ENCODE measurements at places on chromosomes 16 and 17. TPM values are rescaled to one million over a fixed set of nuclear protein-coding genes. Genes with fewer than 3 reads are reported as not detected.

GRCh38 chr17:72008236-72008876, 112.5 kb upstream of the SOX9 start:
- H3K27me3 ChIP-seq = no peaks in the 10 kb centered on the region
- H3K36me3 ChIP-seq = no peaks in the 10 kb centered on the region
- no peak overlapping the region for H3K27ac ChIP-seq
- no peak overlapping the region for H3K4me3 ChIP-seq
- H3K4me1 ChIP-seq = no peaks in the 10 kb centered on the region
- no peak for DNase-seq

DNA sequence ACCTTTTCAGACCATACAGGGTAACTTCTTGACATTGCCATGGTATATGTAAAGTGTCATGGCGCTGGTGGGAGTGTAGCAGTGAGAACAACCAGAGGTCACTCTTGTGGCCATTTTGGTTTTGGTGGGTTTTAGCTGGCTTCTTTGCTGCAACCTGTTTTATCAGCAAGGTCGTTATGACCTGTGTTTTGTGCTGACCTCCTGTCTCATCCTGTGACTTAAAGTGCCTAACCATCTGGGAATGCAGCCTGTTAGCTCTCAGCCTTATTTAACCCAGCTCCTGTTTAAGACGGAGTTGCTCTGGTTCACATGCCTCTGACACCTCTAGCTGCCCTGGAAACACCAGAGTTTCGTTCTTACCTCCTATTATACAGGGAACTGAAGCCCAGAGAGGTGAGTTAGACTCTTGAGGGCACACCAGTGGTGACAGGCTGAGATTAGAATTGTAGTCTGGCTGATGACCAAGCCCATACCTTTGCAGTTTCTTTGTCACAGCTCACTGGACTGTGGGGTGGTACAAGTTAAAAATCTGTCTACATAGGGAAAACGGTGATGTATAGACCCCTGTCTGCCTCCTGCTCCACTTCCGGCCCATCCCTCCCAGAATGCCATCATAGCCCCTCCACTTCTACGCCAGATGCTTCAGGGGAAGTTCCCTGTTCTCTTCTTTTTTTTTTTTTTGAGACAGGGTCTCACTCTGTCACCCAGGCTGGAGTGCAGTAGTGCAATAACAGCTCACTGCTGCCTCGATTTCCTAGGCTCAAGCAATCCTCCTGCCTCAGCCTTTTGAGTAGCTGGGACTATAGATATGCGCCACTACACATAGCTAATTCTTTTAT, 21.0 kb downstream of the KSR1 start:
- no peak overlapping the region for H3K4me3 ChIP-seq
- no peak overlapping the region for H3K27ac ChIP-seq
- peaks cover 19% of the 10 kb centered on the region for H3K4me1 ChIP-seq
- H3K27me3 ChIP-seq = no peaks in the 10 kb centered on the region
- DNase-seq = no peak

GRCh38 chr17:72592242-72592966, 471.6 kb downstream of the SOX9 start:
- DNase-seq = peak; percentile 87
- no peaks in the 10 kb centered on the region for H3K36me3 ChIP-seq
- peak overlapping the region; percentile 75 for H3K27ac ChIP-seq
- H3K4me3 ChIP-seq = peak overlapping the region; percentile 37
- H3K27me3 ChIP-seq = peaks cover 25% of the 10 kb centered on the region
- H3K4me1 ChIP-seq = peaks cover 14% of the 10 kb centered on the region

DNA sequence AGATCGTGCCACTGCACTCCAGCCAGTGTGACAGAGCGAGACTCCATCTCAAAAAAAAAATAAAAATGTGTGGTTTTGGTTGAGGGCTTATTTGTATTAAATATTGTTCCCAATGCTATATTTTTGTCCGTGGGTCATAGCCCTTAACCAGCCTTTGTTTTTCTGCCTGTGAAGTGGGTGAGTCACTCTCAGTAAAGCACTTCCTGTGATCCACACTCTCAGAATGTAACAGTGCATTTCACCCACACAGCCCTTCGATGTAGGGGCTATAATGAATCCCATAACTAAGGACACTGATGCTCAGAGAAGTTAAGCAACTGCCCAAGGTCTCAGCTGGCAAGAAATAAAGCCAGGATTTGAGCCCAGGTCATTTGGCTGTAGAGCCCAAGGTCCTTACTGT, 34.7 kb upstream of the POLR3E start:
- no peak for DNase-seq
- H3K36me3 ChIP-seq = peaks cover 62% of the 10 kb centered on the region
- H3K4me3 ChIP-seq = no peak overlapping the region
- H3K27me3 ChIP-seq = no peaks in the 10 kb centered on the region
- no peak overlapping the region for H3K27ac ChIP-seq

DNA sequence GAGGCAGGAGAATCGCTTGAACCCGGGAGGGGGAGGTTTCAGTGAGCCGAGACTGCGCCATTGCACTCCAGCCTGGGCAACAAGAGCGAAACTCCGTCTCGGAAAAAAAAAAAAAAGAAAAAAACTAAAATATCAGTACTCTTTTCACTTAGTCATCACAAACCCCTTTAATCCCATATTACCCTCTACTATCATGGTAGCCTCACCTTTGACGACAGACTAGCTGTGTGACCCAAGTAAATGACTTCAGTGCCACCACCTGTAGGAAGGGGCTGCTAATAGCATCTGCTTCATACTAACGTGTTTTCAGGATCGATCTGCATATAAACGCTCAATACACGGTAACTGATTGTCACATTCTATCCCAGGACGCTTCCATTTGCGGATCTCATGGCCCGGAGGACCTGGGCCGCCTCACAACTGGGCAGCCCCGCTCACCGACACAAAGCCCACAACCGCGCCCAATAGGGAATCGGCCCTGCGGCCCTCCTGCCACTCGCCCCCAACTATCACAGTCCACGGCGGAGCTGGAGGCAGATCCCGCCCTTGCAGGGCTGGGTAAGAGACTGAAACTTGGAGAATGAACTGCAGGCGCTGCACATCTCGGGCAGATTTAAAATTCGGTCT, 1.1 kb upstream of the ZNF263 start:
- peaks cover 10% of the 10 kb centered on the region for H3K27me3 ChIP-seq
- no peaks in the 10 kb centered on the region for H3K36me3 ChIP-seq
- H3K4me1 ChIP-seq = peaks cover 28% of the 10 kb centered on the region
- peak overlapping the region; percentile 98 for H3K27ac ChIP-seq

DNA sequence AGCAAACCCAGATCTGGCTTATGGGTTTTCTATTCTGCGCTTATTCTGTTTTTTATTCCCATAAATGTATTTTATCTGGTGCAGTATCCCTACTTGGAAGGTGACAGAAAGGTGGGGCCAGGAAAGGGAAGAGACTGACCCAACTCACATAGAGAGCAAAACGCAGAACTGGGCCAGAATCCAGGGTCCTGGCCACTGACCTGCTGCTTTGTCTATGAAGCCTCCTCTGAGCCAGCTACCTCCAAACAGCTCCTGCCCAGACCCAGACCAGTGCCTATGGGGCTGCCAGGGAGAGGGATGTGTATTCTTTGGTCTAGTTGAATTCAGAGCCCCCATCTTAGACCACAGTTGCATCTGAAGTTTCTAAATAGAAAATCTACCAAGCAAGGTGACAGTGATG, 36.4 kb upstream of the CES5A start:
- DNase-seq = no peak
- H3K4me3 ChIP-seq = no peak overlapping the region
- H3K27ac ChIP-seq = no peak overlapping the region
- no peaks in the 10 kb centered on the region for H3K27me3 ChIP-seq
- no peaks in the 10 kb centered on the region for H3K4me1 ChIP-seq
- H3K36me3 ChIP-seq = no peaks in the 10 kb centered on the region

DNA sequence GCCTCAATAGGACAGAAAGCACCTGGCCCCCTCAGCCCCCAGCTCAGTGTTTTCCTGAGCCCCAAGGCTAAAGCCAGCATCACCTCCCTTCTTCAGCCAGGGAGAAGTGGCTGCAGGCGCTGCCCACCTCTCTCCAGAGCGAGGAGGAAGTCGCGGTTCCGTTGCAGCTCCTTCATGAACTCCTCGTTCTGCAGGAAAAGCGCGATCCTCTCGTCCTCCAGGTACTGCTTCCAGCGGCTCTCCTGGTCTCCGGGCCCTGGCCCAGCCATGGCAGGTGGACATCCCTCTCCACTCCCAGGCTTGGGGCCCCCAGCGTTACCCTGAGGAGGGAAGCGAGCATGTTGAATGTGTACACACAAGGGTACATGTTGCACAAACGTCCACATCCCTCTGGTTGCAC, 22.7 kb upstream of the MRPS23 start:
- H3K27ac ChIP-seq = peak overlapping the region; percentile 93
- H3K36me3 ChIP-seq = no peaks in the 10 kb centered on the region
- no peak overlapping the region for H3K4me3 ChIP-seq
- H3K4me1 ChIP-seq = peaks cover 48% of the 10 kb centered on the region
- no peaks in the 10 kb centered on the region for H3K27me3 ChIP-seq
- DNase-seq = no peak

- no peaks in the 10 kb centered on the region for H3K36me3 ChIP-seq
- peaks cover 33% of the 10 kb centered on the region for H3K4me1 ChIP-seq
- H3K27ac ChIP-seq = peak within 1 kb of the TSS; percentile 62
- peak; percentile 78 for DNase-seq
Measured at GRCh38 chr16:566475-567372, at the start of gene NHLRC4. TSS of gene NHLRC4 (plus strand) at chr16:567005. CDS start at chr16:568048, 1,043 bp downstream.

GRCh38 chr17:35245196-35245486, 2.3 kb downstream of the SLFN5 start:
- peaks cover 15% of the 10 kb centered on the region for H3K27me3 ChIP-seq
- no peak for DNase-seq
- H3K4me1 ChIP-seq = peaks cover 5% of the 10 kb centered on the region
- no peaks in the 10 kb centered on the region for H3K36me3 ChIP-seq

DNA sequence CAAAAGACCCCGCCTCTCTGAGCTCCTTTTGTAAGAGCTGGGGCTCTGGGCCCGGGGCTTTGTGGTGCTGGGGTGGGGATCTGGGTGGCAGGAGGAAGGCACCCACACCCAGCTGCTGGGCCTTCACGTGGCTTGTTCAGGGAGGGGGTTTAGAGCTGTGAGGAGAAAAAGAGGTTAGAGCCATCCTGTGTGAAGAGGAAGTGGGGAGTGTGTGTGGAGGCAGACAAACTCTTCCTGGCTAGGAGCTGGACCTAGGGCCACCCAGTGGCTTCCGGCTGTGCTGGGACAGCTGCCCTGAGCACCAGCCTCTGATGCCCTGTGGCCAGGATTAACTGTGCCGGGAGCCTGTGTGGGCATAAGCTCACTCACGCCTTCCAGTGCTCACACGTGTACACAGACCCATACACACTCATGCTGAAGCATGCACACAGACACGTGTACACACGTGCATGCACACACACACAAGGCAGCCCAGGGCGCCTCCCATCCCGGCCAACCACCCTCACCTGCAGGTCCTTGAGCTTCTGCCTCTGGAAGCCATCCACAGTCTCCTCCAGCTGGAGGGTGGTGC, 7.4 kb downstream of the CIBAR2 start:
- H3K4me3 ChIP-seq = no peak overlapping the region
- H3K27ac ChIP-seq = no peak overlapping the region
- DNase-seq = peak; percentile 21
- no peaks in the 10 kb centered on the region for H3K27me3 ChIP-seq
- peaks cover 3% of the 10 kb centered on the region for H3K4me1 ChIP-seq

DNA sequence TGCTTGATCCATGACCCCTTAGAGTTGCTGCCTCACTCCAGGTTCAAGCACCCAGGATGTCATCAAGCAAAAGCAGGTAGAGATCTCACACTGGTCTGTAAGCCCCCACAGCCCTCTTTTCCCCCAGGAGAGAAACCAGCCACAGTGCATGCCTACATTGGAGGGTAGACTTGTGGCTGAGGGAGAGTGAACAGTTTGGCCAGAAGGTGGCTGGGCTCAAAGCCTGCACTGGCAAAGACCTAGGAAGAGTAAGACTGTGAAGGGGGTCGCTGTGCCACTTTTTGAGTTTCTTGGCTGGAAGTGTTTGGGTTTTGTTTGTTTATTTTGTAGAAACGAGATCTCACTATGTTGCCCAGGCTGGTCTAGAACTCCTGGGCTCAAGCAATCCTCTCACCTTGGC, 28.5 kb downstream of the HOXB1 start:
- no peaks in the 10 kb centered on the region for H3K27me3 ChIP-seq
- no peak overlapping the region for H3K4me3 ChIP-seq
- DNase-seq = no peak
- H3K27ac ChIP-seq = no peak overlapping the region

GRCh38 chr17:31058976-31059375, 35.8 kb upstream of the NF1 start:
- DNase-seq = no peak
- H3K4me3 ChIP-seq = no peak overlapping the region
- no peaks in the 10 kb centered on the region for H3K27me3 ChIP-seq
- no peak overlapping the region for H3K27ac ChIP-seq
- H3K4me1 ChIP-seq = no peaks in the 10 kb centered on the region

GRCh38 chr17:43316522-43317142, 82.2 kb upstream of the ARL4D start:
- H3K27ac ChIP-seq = no peak overlapping the region
- no peaks in the 10 kb centered on the region for H3K27me3 ChIP-seq
- no peaks in the 10 kb centered on the region for H3K36me3 ChIP-seq
- H3K4me3 ChIP-seq = no peak overlapping the region

GRCh38 chr17:3542410-3543088, 15.1 kb downstream of the TRPV3 start:
- H3K27me3 ChIP-seq = no peaks in the 10 kb centered on the region
- H3K4me3 ChIP-seq = no peak overlapping the region
- no peaks in the 10 kb centered on the region for H3K36me3 ChIP-seq

- no peak overlapping the region for H3K27ac ChIP-seq
- DNase-seq = no peak
- H3K4me3 ChIP-seq = no peak overlapping the region
- no peaks in the 10 kb centered on the region for H3K4me1 ChIP-seq
- no peaks in the 10 kb centered on the region for H3K36me3 ChIP-seq
Measured at GRCh38 chr16:23244122-23244521, 58.0 kb upstream of the SCNN1B start.

DNA sequence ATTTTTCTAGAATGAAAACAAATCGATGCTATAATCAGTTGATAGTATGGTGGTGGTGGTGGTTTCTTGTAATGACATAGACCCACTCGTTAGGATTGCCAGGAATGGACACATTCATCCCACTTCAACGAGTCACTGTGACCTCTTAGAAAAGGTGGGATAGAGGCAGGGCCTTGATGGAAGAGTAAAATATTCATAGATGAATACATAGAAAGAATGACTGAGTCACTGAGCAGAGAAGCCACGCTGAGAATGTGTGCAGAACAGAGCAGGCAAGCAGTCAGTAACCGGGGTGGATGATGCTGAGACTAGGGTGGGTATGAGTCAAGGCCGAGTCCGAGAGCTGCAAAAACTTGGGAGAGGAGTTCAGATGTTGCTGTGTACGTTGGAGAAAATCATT, 129.9 kb downstream of the PITPNC1 start:
- H3K4me1 ChIP-seq = no peaks in the 10 kb centered on the region
- no peak overlapping the region for H3K27ac ChIP-seq
- DNase-seq = no peak
- no peak overlapping the region for H3K4me3 ChIP-seq
- no peaks in the 10 kb centered on the region for H3K36me3 ChIP-seq

GRCh38 chr17:20294120-20294519, 173.2 kb downstream of the LGALS9B start:
- no peaks in the 10 kb centered on the region for H3K4me1 ChIP-seq
- no peak overlapping the region for H3K4me3 ChIP-seq
- H3K27me3 ChIP-seq = no peaks in the 10 kb centered on the region
- no peak overlapping the region for H3K27ac ChIP-seq
- no peak for DNase-seq
- H3K36me3 ChIP-seq = no peaks in the 10 kb centered on the region

Gene CHST4
- total RNA-seq = not detected

Gene CDH15
- not detected for total RNA-seq

Gene CX3CL1
- 1.8 TPM for total RNA-seq

Gene TBC1D3C
- total RNA-seq = not detected

Gene SLC2A4
- 35.5 TPM for total RNA-seq

Gene SPATA22
- not detected for total RNA-seq

Gene CACNG1
- total RNA-seq = not detected
